ENCODE measurements at places on chromosomes 3 and 15. TPM values are rescaled to one million over a fixed set of nuclear protein-coding genes. Genes with fewer than 3 reads are reported as not detected.

ACTR8 gene
- total RNA-seq, result 29.5 TPM

GOLGA8G gene
- not detected for total RNA-seq

INSYN1 gene
- total RNA-seq, result 1.2 TPM

KIF7 gene
- 10.6 TPM for total RNA-seq

SLC2A2 gene
- total RNA-seq, result not detected

ROPN1 gene
- total RNA-seq, result not detected

PRTG gene
- 0.45 TPM for total RNA-seq

CD96 gene
- total RNA-seq, result 0.09 TPM

DNAJA4 gene
- total RNA-seq, result 0.65 TPM

SI gene
- not detected for total RNA-seq

PLCB2 gene
- total RNA-seq, result not detected

CX3CR1 gene
- not detected for total RNA-seq

CSPG4 gene
- 27.8 TPM for total RNA-seq

LINS1 gene
- 11.2 TPM for total RNA-seq

DNAH1 gene
- 3.4 TPM for total RNA-seq

THAP10 gene
- 7.9 TPM for total RNA-seq

SEC11A gene
- 292 TPM for total RNA-seq

NMB gene
- 4.1 TPM for total RNA-seq

CCDC13 gene
- 8.6 TPM for total RNA-seq

HSPBAP1 gene
- 9.6 TPM for total RNA-seq

HAPLN3 gene
- 2.8 TPM for total RNA-seq

RAB27A gene
- 27.7 TPM for total RNA-seq

FAM81A gene
- 2.6 TPM for total RNA-seq

SLTM gene
- total RNA-seq, result 68.5 TPM

VIPR1 gene
- 5.6 TPM for total RNA-seq

PEX5L gene
- total RNA-seq, result 0.27 TPM

KIAA1143 gene
- 33.1 TPM for total RNA-seq

SLC38A3 gene
- not detected for total RNA-seq

ASB14 gene
- not detected for total RNA-seq

ZMYND10 gene
- total RNA-seq, result 0.81 TPM

TGM4 gene
- not detected for total RNA-seq

SSUH2 gene
- total RNA-seq, result not detected

CNBP gene
- 295 TPM for total RNA-seq

DMXL2 gene
- total RNA-seq, result 29.5 TPM
